Nephron progenitor cell (in vitro differentiated cells): ENCODE measurements at places on chromosomes 1 and 21.

DNA sequence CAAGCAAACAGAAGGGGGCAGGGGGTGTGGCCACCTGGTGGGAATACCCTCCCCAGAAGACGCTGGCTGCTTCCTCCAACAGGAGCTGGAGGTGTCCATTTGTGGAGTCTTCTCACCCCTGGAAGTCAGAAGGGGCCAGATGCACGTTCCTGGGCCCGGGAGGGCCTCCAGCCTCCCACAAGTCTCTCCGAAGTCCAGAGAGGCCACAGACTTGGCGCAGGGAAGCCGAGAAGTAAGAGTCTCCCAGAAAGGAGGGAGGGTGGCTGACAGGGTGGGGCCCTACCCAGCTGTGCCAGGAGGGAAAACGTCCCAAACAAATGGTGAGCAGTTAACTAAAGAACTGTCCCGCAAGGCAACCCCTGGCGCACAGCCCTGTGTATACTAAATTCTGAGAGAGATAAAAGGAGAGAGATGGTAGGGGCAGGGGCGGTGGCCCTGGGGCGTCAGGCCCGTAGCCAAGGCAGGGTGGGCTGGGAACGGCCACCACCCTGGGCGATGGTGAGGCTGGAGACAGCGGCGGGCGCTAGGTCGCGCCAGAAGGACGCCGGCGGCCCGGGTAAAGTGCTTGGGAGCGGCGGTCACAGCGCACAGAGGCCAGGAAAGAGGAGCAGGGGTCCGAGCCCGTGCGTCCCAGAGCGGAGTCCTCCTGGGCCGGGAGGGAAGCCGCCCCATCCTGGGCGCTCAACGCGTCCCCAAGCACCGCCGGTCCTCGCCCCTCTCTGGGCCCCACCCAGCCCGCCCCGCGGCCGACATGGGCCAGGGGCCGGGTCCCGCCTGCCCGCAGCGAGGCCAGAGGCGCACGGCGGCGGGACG, 1.2 kb downstream of the CHD5 start:
- peak; percentile 42 for DNase-seq

GRCh38 chr1:22317231-22317919, 134.3 kb upstream of the ZBTB40 start:
- DNase-seq, result peak; percentile 69

DNA sequence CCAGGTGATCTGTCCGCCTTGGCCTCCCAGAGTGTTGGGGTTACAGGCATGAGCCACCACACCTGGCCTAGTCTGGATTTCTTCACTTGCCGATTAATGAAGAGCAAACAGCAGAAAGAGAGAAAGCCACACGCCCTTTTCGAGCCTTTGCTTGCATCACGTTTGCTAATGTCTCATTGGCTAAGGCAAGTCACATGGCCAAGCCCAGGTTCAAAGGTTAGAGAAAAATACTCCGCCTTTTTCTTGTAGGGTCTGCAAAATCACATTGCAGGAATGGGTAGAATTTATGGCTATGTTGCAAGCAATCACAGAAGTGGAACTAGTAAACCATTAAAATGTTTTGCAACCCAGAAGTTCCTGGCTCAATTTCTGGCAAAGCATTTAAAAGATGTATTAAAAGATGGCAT, 26.8 kb upstream of the BACH1 start:
- no peak for DNase-seq

GRCh38 chr1:208061632-208062031, 150.7 kb upstream of the CD34 start:
- no peak for DNase-seq

GRCh38 chr21:31425138-31425537, 81.1 kb upstream of the TIAM1 start:
- no peak for DNase-seq

GRCh38 chr1:193408782-193409293, 222.4 kb upstream of the B3GALT2 start:
- DNase-seq, result no peak

DNA sequence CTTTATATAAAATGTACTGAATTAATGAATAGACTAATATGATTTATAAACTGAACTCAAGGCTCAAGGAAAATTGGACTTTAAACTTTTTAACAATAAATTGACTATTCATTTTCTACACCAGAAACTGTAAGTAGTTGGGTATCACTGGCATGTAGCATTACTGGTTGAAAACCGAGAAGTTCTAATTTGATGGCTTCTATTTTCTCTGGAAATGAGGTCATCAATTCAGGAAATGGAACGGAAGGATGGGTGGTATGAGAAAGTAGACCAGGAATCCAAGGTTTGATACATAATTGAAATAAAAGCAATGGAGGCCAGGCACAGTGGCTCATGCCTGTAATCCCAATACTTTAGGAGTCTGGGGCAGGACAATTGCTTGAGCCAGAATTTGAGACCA, 50.4 kb downstream of the RERE start:
- DNase-seq, result no peak

GRCh38 chr21:37412603-37413360, 46.2 kb downstream of the DYRK1A start:
- no peak for DNase-seq

DNA sequence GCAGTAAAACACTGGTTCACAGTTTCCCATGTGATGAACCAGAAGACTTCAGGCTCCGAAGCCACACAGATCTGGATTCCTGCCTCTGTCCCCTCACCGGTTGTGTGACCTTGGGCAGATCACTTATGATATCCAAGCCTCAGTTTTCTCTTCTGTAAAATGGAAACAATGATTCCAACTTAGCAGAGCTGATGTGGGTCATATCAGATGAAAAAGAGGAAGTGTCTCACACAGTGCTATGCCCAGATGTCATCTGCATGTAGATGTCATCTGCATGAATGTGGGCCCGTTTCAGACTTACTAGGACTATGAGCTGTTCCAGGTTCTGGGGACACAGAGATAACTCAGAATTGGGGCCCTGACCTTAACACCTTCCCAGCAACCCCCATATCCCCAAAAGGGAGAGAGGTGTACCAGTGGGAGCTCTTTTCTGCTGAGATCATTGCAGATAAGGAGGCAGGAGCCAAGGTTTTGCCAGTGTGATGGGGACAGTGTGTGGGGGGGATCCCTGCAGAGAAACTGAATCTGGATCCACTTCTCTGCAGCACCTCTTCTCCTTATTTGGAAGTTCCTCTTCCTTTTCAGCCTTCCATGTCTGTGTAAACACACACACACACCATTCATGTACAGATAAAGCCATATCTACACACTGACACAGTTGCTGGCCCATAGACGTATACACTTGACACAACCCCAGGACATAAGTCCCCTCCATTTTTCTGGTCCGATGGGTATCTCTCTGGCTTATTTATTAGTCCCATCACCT, 5.0 kb upstream of the ADGRB2 start:
- no peak for DNase-seq

DNA sequence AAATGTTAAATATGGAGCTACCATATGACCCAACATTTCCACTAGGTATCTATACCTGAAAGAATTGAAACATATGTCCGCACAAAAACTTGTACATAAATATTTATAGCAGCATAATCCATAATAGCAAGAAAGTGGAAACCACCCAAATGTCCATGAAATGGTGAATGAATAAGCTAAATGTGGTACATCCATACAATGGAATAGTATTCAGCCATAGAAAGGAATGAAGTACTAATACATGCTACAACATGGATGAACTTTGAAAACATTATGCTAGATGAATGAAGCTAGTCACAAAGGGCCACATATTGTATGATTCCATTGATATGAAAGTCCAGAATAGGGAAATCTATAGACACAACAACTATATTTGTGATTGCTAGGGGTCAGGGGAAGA, 20.0 kb upstream of the BLACAT1 start:
- DNase-seq, result no peak

DNA sequence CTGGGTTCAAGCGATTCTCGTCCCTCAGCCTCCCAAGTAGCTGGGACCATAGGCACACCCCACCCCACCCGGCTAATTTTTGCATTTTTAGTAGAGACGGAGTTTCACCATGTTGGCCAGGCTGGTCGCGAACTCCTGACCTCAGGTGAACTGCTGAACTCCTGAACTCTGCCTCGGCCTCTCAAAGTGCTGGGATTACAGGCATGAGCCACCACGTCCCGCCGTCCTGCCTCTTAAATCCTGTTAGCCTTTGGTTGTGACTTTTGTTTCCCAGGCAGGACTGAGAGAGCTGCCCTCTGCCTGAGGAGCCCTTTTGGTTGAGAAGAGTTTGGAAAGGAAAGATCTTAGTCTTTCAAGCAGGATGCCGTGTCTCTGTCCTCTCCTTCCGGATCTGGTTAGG, 59.3 kb upstream of the C1orf174 start:
- no peak for DNase-seq

- no peak for DNase-seq
Measured at GRCh38 chr1:114109981-114110380, 43.7 kb downstream of the SYT6 start.

DNA sequence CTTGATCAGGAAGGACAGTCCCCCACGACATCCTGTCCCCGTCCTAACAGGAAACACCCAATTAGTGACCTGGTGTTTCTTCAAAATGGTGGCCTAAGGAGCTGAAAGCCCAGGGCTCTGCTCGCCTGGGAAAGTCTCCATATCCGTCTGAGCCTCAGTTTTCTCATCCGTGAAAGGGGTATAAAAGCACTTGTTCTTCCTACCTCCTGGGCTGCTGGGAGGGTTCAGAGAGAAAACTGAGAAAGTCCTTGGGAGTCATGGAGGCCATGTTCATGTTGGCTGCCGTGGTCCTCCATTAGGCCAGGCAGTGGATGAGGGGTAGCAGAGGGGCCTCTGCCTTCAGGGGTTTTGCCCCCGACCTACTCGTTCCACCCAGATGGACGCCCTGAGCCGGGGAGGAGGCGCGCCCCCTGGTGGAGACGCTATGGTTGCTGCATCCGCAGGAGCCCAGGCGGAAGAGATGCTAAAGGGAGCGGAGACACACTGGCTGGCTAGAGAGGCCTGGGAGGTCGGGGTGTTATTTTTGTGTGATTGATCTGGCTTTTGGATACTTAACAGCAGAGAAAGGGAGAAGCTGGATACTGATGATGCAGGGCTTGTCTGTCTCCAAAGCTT, 113.5 kb downstream of the PRDM2 start:
- peak; percentile 76 for DNase-seq

DNA sequence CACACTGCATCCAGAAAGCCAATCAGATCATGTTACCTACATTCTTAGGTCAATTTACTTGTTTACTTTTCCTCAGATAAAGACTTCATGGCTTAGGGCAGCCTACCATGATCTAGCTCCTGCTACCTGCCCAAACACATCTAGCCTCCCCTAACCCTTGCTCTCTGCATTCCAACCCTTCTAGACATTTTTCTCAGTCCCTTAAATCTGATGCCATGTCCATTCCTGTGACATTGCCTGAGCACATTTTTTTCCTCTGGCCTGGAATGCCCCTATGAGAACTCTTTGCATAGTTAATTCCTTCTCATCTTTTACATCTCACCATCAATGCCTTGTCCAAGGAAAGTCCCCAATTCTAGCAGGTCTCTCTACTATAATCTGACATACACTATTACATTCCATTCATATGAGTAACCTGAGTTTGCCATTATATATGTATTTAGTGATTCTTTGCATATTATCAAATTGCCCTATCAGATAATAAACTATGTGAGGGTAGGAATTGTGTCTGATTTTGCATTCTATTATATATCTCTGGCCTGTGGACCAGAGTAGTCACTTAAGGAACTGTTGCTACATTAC, 166.9 kb downstream of the COL11A1 start:
- no peak for DNase-seq

GRCh38 chr1:212070720-212071302, 35.3 kb downstream of the DTL start:
- DNase-seq, result no peak

DNA sequence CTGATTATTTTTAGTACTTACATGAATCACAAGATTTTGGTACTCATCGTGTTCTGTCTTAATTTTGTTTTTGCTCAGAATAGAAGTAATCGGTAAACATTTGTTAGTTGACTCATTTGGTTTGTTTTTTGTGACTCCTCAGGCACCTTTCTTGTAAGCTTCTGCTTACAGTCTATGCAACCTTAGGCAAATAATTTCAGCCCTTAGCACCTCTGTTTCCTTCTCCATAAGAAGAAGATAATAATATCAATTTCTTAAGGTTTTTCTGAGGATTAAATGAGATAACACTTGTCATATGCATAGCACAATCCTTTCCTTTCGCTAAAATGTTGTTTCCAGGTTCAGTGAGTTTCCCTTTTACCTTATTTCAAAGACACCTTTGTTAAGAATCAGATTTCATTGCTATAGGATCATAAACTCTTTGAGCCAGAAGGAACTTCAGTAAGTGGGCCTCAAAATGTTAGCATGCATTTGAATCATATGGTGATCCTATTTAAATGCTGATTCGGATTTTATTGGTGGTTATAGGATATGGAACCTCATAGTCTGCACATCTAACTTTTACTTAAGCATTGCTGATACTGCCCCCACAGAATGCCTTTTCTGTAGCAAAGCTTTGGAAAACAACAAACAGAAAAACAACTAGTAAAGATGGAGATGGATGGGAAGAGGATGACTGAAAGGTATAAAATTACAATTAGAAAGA, 272.7 kb upstream of the CACYBP start:
- DNase-seq, result no peak

DNA sequence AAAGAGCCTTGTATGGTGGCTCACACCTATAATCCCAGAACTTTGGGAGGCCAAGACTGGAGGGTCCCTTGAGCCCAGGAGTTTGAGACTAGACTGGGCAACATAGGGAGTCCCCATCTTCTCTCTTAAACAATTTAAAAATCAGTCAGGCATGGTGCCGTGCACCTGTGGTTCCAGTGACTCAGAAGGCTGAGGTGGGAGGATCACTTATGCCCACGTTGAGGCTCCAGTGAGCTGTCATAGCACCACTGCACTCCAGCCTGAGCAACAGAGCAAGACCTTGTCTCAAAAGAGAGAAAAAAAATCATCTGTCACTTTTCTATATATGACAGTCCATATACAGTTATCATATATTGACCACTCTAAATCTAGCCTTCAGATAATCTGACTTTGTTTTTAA, 658.3 kb downstream of the LTN1 start:
- no peak for DNase-seq

DNA sequence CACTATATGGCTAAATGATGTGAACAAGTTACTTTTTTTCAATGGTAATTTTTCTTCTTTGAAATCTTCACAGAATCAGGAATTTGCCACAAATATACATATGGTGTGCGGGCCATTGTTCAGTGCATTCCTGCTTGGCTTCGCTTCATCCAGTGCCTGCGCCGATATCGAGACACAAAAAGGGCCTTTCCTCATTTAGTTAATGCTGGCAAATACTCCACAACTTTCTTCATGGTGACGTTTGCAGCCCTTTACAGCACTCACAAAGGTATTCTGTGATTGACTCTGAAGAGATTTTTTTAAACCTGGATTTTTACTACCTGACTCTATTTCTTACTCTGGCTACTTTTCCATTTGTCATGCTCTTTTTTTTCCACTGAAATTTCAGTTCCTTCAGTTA, 76.2 kb upstream of the KIAA1614 start:
- DNase-seq, result no peak
